ENCODE measurements at places on chromosomes 3 and 15.

- no peak for DNase-seq
Measured at GRCh38 chr15:77474310-77474988, 53.8 kb downstream of the HMG20A start.

- DNase-seq, result peak; percentile 50
Measured at GRCh38 chr3:8443829-8444791, 57.5 kb upstream of the LMCD1 start.

GRCh38 chr3:89411201-89411600, 303.8 kb downstream of the EPHA3 start:
- DNase-seq, result no peak

DNA sequence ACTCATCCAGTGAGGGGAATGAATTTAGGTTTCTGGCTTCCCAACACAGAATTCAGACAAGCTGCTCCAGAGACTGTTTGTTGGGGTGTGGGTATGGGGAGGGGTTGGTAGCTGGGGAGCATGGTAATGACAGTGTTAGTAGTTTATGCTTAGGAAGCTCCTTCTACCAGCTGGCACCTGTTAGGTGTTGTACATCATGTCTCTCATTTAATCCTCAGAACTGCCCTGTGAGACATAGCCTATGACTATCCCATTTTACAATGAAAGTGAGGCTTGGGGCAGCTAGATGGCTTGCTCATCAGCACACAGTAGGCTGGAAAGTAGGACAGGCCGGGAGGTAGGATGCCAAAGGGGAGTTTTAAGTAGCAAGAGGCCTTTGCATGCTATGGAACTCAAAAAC, 2.5 kb downstream of the EIF4E3 start:
- DNase-seq, result no peak

DNA sequence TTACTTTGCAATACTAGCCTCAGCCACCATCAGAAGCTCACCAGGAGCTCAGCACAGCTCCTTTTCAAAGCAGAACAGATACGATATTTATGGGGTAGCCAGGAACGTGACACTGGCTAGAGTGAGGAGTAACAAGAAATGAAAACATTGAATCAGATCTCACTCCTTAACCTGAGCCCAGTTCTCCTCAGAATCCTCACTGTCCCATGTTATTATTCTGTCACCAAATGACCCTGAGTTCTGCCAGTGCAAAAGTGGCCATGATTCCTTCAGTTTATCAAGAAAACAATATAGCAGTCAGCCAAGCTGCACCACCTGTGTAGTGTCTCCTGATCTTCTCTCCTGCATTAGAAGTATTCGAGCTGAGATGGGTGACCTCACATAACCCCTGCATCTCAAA, 956.7 kb downstream of the TUSC7 start:
- DNase-seq, result no peak

DNA sequence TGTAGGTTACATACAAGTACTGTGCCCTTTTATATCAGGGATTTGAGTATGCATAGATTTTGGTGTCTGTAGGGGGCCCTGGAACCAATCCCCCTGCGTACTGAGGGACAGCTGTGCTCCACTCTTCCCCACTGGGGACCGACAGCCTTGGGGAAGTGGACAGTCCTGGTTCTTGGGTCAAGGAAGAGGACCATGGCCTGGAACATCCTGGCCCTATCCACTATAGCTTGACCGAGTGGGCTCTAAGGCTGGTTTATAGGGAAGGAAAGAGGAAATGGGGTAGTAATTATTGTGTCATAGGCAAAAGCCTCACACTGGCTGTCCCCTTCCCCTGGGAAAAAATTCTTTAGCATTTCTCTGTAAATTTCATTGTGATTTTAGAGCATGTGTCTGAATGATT, 49.5 kb downstream of the CRTC3 start:
- DNase-seq, result no peak

GRCh38 chr3:185030399-185030798, 122.5 kb downstream of the C3orf70 start:
- DNase-seq, result no peak

- no peak for DNase-seq
Measured at GRCh38 chr15:100901702-100902435, 17.3 kb upstream of the LRRK1 start.

GRCh38 chr3:25592510-25592968, 72.2 kb downstream of the TOP2B start:
- peak; percentile 22 for DNase-seq

GRCh38 chr3:186779204-186779603, 4.2 kb upstream of the EIF4A2 start:
- DNase-seq, result no peak

- no peak for DNase-seq
Measured at GRCh38 chr3:195227871-195228270, 43.1 kb downstream of the XXYLT1 start.

- DNase-seq, result no peak
Measured at GRCh38 chr15:31111091-31111647, 9.6 kb upstream of the TRPM1 start.

- DNase-seq, result no peak
Measured at GRCh38 chr3:85007195-85008094, 48.7 kb downstream of the CADM2 start.

GRCh38 chr15:39860200-39860599, 59.9 kb downstream of the GPR176 start:
- DNase-seq, result no peak

- no peak for DNase-seq
Measured at GRCh38 chr15:63971904-63972303, 74.4 kb downstream of the DAPK2 start.

DNA sequence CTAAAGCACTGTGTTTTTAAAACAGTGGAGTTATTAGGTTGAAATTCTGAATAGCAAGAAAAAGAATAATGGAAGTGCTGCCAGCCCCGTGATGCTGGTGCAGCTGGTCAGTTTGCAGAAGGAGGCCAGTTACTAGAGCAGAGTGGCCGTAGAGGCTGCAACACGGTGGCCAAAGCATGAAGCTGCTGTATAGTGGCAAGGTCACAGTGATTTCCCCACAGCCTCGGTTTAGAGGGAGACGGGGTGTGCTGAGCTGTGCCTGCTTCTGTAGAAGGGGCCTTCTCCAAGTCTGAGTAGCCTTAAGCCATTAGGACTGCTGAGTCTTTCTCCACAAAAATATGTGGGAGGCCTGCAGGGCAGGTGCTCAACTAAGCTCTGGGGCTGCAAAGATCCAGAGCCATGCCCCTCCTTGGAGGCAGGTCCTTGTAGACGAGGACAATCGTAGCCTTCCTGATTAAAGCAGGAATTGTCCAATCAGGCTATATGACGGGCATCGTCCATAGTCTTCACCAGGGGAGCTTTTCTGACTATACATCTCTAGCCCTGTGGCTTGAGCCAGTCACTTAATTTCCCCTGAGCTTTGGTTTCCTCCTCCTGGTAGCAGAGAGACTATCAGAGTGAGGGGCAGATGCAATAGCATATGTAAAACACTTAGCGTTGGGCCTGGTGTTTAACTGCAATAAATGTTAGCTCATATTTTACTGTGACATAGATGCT, 151.6 kb downstream of the PGPEP1L start:
- no peak for DNase-seq

DNA sequence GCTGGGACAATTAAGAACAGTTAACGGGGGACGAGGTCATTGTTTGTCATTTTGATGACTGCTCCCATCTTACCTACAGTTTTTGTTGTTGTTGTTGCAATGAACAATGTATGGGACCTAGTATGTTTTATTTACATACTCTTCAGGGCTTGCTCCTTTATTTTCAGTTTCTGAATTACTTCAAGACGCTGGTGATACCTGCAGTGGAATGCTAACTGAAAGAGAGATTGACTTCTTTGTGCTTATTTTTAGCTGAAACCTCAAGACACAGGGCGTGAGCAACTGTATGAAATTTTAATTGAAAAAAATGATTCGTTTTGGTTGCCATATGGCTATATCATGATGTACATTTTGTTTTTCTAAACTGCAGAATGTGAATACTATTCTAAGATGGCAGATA, 297.9 kb downstream of the EDEM1 start:
- DNase-seq, result no peak

DNA sequence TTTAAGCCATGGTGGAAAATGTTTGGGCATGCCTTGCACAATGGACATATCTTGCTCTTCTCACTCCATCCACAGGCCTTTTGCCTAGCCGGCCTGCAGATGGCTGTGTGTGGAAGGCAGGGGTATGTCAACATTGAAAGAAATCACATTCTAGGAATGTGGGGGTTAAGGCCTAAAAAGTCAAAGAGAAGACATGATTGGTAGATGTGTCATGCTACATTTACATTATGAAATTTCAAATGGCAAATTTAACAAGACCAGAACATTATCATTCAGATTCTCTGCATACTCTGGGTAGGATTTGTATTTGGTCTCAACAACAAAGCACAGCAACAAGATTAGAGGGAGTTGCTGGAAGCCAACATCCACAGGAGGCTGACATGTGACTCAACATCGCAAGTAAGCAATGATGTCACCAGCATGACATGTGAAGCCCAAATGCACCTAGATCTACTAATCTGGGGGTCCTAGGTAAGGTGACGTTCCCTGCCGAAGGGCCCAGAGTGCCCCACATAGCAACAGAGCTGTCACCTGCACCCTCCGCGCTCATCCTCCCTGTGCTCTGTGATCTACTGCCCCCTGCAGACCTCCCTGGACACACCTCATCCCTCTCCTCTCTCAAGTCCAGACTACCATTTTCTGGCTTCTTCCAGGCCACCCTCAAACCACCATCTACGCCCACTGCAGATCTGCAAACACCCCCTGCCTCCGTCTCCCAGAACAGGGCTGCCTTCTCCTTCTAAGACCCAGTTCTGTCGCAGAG, 39.4 kb downstream of the CLDN18 start:
- DNase-seq, result no peak

- DNase-seq, result no peak
Measured at GRCh38 chr3:197835509-197835908, 44.5 kb downstream of the LRCH3 start.

DNA sequence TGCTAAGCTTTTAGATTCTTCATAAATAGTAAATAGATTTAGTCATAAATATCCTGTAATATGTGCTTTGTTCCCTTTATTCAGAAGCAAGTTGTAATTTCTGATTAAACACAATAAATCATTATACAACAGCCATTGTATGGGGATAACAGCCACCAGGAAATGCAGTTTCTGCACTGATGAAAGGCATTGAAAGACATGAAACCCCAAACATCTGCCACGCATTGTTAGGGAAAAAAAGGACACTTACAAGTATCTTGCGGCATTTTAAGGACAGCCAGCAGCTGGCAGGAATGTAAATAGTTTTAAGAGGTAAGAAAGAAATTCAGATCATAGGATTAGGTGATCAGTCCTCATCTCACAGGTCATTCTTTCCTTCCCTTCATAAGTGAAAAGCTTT, 801.1 kb upstream of the LMCD1 start:
- no peak for DNase-seq

DNA sequence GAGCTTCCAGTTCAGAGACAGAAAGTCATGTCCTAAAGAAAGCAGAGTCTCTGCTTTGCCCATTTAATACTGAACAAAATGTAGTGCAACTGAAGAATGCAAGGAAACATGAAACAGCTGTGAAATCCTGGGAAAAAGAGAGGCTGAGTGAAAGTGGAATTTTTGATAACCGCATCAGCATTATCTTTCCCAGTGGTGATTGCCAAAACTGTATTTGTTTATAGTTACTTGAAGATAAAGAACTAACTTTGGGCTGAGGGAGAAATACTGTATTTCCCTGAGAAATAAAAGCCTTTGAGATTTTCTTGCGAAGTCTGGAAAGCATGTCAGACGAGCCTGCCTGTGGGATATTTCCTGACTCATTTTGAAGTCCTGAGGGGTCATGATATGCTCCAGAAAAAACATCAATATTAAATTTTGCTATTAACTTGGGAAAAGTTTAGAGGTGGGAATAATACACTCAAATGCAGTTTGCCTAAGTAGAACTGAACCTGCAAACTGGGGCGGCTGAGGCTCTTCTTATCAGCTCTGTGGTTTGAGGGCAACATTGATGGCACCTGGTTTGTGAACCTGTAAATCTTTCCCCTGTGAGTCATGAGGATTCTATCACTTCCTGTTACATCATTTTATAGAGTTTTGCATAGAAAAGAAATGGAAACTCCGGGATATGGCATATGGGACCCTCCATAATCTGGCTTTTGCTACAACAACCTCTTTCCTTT, 855.3 kb downstream of the MCTP2 start:
- DNase-seq, result no peak

DNA sequence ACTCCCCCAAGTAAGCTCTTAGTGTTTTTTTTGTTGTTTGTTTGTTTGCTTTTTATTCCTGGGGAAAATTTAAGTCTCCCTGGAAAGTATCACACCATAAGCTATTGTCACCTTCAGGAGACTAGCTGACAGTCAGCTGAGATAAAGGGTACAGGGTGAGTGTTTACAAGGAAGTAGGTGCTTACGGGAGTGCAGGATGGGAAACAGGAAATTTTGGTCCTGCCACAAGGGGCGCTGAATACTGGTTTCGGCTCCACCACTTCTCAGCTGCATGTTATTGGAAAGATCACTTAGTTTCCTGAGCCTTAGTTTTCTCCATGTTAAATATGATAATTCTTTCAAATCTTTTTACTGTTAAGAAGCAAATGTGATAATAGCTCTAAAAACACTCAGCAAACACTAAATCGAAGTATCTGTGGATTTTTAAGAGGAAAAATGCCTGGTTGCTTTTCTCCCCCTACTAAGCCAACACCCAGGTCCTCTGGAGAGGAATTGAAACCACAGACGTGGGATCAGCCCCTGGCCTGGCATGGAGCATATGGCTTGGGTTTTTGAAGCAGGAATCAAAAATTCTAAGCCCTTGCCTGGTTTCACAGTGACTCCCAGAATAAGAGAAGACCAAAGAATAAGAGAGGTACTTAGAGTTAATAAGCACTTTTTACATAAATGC, 90.7 kb downstream of the SCN11A start:
- peak; percentile 73 for DNase-seq

DNA sequence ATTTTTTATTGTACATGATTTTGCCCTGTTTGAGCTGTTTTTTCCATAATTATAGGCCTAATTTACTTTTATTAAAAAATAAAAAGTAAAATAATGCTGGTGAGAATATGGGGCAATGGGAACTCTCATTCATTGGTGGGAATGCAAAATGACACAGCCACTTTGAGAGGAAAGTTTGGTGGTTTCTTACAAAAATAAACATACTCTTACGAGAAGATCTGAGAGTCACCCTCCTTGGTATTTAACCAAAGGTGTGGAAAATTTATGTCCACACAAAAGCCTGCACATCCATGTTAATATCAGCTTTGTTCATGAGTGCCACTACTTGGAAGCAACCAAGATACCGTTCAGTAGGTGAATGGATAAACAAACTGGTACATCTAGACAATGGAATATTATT, 9.8 kb downstream of the MUC13 start:
- no peak for DNase-seq

- no peak for DNase-seq
Measured at GRCh38 chr3:194537732-194538247, 51.0 kb upstream of the ATP13A3 start.

DNA sequence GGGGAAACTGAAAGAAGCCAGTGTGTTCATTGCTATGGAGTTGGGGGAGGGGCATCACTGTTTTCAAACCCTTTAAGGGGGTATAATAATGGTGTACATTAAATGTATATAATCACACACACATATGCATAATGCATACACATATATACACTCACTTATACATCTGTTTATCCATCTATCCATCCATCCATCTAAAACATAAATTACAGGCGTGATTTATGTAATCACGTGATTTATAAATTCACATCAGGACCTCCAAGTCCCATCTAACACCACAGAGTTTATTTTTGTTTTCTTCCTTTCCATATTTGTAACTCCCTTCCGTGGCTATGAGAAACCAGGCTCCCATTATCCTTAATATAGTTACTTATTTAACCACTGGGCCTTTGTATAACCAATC, 39.8 kb downstream of the GRAMD1C start:
- DNase-seq, result no peak

GRCh38 chr3:8539419-8539818, 37.8 kb downstream of the LMCD1 start:
- no peak for DNase-seq

- DNase-seq, result no peak
Measured at GRCh38 chr3:126656371-126657134, 1.6 kb upstream of the TXNRD3 start.
